ENCODE measurements at places on chromosomes 11 and 22. TPM values are rescaled to one million over a fixed set of nuclear protein-coding genes. Genes with fewer than 3 reads are reported as not detected.
A peak's percentile ranks its signal among the peaks of the same experiment; 100 is the strongest.

DNA sequence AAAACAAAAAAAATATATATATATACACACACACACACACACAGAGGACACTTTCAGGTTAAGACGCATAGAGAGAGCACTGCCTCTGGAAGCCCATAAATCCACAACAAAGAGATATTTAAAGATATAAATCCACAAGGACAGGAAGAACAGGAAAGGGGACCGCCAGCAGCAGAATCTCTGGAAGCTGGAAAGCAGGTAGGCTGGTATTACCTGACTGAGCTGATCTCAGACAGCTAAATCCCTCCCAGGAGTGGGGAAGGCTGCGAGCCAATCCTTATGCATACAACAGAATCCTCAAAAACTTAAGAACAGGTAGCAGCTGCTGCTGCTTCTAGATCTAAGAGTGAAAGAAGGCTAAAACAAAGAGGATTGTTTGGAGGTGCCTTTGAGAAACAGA lies 1.8 kb upstream of the MCAT start:
- no peak for DNase-seq

FAM227A gene
- total RNA-seq = 8.9 TPM

SCUBE1 gene
- 0.10 TPM for total RNA-seq

MUC5B gene
- total RNA-seq = not detected

DNA sequence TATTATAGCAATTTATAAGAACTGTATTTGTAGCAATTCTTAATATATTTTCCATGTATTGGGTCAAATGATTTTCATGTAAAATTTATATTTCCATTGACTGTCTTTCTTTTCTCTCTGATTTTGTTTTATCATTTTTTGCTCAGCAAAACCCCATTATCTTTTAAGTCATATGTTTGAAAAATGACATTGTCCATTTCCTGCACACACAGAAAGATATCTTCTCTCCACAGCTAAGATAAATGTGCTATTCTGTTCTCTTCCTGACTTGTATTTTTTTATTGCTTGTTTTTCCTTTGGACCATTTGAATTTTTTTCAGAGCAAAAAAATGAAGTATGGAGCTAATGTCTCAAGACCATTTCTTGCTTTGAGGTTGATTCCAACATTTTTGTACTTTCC lies 6.3 kb upstream of the LRRC55 start:
- DNase-seq = no peak

- DNase-seq = no peak
These were observed 619.0 kb upstream of the ARHGAP42 start for GRCh38 chr11:100068116-100068515.

DNA sequence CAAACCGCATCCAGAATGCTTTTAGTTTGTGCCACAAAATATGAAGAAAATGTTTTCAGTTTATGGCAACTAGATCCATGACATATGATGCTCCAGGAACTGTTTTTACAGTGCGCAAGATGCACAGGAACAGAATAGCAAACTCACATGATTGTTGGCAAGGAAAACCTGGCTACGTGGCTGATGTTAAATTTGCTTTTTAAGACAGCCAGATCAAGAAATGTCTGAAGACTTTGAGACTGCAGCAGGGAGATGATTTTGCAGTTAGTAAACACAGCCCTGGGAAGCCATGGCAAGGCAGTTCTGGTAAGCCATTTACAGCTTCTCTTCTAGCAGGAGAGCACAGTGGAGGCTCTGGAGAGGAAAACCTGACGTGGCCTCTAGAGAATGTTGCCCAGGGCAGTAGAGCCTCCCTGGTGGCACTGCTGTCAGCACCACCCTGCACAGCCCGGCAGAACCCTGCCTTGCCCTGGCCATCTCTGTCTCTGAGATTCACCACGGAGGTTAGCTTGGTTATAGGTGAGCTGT lies 69.8 kb upstream of the TNRC6B start:
- DNase-seq = peak; percentile 65

PKNOX2 gene
- total RNA-seq = not detected

CD44 gene
- 461 TPM for total RNA-seq

GRCh38 chr11:64396079-64396591 lies 37.2 kb downstream of the RPS6KA4 start:
- DNase-seq = no peak

DNA sequence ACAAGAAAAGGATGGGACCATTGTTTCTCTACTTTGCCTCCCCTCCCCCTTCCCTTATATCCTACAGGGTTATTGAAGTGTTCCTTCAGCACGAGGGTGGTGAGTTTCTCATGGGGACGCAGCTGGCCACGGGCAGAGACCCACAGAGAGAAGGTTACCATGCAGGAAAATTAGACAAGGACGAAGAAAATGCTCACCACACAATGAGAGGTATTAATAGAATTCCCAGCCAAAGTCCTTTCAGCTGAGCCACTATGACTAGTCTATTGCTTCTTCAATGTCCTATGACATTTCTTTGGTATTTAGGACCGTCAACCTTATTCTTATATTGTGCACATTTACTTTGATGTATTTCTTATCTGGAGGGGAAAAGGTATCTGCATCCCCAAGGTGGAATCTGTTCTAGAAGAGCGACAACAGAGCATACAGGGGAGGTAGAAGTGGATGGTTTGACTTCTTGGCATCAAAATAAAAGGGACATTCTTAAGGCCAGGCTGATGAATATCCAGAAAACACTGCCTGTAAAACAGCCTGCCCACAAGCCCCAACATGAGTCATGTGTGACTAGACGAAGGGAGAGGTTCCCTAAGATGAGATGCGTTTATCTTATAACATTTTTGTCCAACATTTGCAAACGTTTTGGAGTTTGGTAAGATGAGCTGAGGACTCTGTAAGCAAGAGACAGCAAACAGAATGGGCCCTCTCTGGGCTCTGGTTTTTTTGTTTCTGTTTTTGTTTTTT lies 209.8 kb upstream of the NARS2 start:
- peak; percentile 57 for DNase-seq

IL10RA gene
- total RNA-seq = 0.60 TPM

- no peak for DNase-seq
These were observed 54.0 kb upstream of the CCDC188 start for GRCh38 chr22:20204806-20205205.

OR5B21 gene
- not detected for total RNA-seq

DNA sequence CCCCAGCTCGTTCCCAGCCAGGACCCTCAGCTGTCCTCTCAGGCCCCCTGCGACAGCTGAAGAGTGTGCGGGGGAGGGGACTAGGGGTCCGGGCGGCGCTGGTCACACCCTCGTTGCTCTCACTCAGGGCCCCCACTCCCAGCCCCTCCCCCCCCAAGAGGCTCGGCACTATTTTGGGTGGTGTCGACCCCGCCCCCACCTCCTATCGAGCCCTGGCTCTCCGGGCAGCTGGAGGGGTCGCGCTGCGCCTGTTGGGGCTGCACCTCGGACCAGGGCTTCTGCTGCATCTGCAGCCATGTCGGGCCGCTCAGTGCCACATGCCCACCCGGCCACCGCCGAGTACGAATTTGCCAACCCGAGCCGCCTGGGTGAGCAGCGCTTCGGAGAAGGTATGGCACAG lies at the start of gene HSPB2:
HSPB2 (plus strand) TSS at position 200 of the 400 bp plus-strand sequence; CDS start at position 296, 96 bp downstream.
- DNase-seq = no peak

DNA sequence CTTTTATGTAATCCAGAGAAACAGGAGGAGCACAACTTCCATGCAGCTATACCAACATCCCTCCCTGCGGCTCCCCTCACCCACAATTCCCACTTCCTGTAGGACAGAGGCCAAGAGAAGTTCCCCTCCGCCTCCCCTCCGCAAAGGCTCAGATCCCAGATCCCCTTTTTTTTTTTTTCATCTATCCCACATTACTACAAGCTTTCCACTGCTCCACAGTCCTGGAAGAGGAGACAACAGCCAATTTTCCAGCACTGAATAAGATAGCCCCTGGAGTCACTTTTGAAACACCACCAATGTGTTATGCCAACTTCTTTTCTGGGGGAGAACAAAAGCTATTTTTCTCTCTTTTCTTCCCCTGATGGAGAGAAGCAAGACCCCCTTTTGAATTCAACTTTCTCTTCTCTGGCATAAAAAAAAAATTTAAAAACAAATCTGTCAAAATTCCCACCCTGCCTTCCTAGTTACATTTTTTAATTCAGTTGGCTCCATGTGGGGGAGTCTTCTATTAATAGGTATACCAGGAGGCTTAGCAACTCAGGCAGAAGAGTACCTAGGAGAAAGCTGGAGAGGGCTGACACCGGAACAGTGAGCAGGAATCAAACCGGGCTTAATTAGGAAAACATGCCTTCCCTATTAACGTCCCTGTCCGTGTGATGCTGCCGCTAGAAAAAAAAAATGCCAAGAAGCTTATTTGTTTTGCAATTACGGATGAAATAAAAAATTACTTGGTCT lies 543.4 kb downstream of the BUD13 start:
- no peak for DNase-seq

DNA sequence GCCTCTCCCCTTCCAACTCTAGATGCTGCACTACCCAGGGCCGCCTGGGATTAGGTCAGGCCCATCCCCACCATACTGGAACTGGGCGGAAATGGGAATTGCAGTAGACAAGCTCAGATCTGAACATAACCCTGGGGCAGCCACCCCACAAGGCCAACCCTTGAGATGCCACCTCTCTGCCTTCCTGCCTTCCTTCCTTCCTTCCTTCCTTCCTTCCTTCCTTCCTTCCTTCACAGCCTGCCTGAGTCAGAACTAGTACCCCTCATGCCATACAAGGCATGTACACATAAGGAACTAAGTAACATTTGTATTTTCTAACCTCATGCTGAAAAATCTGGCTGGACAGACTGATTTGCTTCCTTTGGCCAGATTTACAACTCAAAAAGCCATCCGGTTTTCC lies 28.0 kb downstream of the SHISAL1 start:
- DNase-seq = no peak

- no peak for DNase-seq
These were observed 23.6 kb upstream of the UPB1 start for GRCh38 chr22:24471570-24471969.

DNA sequence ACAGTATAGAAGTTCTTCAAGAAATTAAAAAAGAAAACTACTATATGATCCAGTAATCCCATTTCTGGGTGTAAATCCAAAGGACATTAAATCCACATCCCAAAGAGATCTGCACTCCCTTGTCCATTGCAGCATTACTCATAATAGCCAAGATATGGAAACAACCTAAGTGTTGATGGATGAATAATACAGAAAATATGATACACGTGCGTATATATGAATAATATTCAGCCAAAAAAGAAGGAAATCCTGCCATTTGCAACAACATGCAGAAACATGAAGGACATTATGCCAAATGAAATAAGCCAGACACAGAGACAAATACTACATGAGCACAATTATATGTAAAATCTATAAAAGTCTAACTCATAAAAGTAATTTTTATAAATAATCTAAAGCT lies 306.3 kb upstream of the ANO3 start:
- no peak for DNase-seq

DNA sequence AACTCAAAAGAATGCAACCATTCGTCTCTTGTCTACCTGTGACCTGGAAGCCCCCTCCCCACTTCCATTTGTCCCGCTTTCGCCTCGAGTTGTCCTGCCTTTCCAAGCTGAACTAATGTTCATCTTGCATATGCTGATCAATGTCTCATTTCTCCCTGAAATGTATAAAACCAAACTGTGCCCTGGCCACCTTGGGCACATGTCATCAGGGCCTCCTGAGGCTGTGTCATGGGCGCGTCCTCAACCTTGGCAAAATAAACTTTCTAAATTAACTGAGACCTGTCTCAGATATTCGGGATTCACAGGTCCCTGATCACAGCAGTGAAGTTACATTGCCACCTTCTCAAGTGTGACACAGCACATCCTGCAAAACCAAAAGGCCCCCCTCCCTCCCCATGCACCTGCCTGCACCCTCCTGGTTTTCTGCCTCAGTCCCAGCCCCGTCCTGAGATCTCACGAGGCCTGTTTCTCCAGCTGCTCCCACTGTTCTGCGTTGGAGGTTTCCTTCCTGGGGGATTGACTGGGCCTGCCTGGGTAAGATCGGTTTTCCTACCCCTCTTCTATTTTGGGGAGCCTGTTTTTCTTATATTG lies 1328.7 kb downstream of the TBC1D22A start:
- no peak for DNase-seq

DNA sequence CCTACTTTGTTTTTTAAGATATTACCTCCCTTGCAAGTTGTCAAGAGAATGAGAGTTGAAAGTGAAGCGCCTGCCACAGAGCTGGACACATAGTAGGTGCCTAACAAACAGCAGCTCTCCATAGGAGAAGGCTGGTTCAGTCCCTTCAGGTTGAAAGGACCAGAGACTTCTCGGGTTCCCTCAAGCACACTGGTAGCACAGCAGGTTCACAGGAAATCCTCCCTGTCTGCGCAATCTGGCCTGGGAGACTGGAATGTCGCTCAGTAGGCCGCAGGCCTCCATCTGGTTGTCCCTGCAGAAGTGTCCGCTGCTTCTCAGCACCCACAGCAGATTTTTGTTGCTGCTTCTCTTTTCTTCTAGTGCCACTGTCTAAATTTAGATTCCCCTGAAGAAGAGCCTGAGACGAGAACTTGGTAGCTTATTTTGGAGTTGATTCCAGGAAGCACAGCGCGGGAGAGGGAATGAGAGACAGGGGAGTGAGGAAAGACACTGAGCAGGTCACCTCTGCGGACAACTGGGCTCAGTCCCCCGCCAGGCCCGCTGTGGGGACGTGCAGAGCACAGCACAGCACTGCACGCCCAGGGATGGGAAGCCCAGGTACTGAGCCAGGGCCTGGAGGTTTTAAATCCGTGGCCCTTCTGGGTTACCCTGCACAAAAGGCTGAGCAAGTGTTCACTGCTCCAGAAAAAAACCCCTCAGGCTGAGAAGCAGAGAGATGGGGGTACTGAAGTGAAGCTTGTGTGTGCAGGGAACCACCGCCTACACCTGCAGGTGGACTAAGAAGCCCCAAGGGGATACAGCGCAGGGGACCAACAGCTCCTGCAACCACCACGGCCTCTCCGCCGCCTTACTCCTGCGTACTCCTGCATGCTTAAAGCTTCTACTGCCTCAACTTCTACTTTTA lies 31.6 kb downstream of the RBX1 start:
- no peak for DNase-seq

GRCh38 chr11:12087075-12088004 lies 23.1 kb upstream of the MICAL2 start:
- peak; percentile 67 for DNase-seq

LGALS12 gene
- not detected for total RNA-seq
